ENCODE measurements at places on chromosomes 16 and 17. TPM values are rescaled to one million over a fixed set of nuclear protein-coding genes. Genes with fewer than 3 reads are reported as not detected.

DNA sequence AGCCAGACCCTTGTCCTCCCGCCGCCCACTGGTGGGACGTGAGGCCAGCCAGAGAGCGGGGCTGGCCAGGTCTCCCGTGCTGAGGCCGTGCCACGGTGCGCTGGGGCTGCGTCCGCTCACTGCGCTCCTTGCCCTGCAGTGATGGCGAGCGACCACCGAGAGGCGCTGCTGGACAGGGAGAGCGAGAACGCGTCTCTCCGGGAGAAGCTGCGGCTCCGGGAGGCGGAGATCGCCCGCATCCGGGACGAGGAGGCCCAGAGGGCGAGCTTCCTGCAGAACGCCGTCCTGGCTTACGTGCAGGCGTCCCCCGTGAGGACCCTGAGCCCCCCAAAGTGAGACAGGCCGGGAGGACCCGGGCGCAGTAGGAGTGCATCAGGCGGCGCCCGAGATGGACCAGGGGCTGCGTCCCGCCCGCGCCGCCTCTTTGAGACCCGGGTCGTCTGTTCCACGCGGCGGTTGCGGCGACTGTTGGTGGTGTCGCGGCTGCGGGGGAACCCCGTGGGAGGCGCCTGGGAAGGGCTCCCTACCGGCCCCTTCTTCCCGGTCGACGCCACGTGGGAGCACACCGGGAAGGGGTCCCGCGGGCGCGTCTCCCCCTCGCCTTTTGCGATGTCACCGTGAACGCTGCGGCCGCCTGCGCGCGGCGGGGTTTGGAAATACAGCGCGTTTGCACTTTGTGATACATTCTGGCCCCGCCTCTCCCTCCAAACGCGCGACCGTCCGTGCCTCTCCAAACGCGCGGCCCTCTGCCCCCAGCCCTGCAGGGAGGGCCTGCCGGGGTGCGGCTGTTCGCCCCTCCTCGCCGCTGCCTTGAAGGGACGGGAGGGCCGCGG lies 792 bp upstream of the RAC3 start:
- peaks cover 22% of the 10 kb centered on the region for H3K4me1 ChIP-seq
- H3K36me3 ChIP-seq, result no peaks in the 10 kb centered on the region
- peak; percentile 89 for DNase-seq

- H3K36me3 ChIP-seq, result peaks cover 50% of the 10 kb centered on the region
- peaks cover 8% of the 10 kb centered on the region for H3K27me3 ChIP-seq
- peak overlapping the region; percentile 28 for H3K27ac ChIP-seq
- peaks cover 63% of the 10 kb centered on the region for H3K4me1 ChIP-seq
- no peak for DNase-seq
- H3K4me3 ChIP-seq, result peak overlapping the region; percentile 69
These were observed 7.2 kb downstream of the PMP22 start for GRCh38 chr17:15257796-15258512.

CDK5R1 gene
- total RNA-seq, result 1.3 TPM

DNA sequence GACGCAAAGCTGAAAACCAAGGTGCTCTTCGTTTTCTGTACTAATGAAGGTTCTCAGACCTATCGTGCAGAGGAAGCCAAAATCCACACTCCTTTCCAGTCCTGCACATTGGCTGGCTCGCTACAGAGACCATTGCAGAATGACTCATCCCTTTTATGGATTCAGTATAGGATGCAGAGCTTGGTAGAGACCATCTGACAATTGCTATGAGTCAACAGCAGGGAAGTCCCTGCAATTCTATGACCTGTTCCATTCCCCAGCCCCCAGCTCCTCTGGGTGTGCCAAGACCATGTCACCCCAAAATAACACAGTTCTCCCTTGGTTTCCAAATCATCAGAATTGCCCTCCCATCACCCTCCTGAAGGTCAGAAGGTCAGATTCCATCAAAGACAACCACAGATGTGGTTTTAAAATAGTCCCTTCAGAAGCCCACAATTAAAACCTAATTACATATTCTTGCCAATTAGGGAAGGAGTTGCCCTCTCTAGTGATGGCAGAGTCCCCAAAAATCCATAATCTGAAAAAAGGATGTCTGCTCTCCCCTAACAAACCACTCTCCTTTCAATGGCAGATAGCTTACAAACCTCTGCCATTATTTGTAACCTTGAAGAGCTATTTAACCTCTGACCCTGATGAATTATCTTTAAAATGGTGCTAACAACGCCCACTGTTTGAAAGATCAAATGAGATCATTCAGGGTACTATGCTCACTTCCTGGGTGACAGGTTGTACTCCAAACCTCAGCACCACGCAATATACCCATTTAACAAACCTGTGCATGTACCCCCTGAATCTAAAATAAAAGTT lies 108.2 kb upstream of the RBBP6 start:
- H3K27ac ChIP-seq, result no peak overlapping the region
- H3K4me1 ChIP-seq, result no peaks in the 10 kb centered on the region
- H3K36me3 ChIP-seq, result no peaks in the 10 kb centered on the region

DNA sequence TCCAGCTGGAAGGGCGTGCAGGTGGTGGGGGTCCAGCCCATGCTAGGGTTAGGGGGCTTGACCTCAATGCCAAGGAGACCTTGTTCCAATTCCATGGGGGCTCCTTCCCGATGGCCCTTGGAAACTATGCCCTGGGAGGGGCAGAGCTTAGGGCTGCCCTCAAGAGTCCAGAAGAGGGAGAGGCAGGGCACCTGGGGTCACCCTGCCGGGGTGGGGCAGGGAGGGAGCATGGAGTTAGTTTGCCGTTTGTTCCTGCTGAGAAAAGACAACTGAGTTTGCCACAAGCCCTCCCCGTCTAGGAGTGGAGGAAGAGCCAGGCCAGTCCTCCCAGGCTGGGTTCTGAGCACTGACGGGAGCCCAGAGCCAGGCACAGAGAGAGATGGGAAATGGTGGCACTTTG lies 21.4 kb downstream of the MMP15 start:
- H3K4me1 ChIP-seq, result peaks cover 25% of the 10 kb centered on the region
- H3K27me3 ChIP-seq, result no peaks in the 10 kb centered on the region
- no peak overlapping the region for H3K4me3 ChIP-seq
- DNase-seq, result no peak

USP43 gene
- 6.8 TPM for total RNA-seq

ZNHIT3 gene
- total RNA-seq, result 30.1 TPM

DNA sequence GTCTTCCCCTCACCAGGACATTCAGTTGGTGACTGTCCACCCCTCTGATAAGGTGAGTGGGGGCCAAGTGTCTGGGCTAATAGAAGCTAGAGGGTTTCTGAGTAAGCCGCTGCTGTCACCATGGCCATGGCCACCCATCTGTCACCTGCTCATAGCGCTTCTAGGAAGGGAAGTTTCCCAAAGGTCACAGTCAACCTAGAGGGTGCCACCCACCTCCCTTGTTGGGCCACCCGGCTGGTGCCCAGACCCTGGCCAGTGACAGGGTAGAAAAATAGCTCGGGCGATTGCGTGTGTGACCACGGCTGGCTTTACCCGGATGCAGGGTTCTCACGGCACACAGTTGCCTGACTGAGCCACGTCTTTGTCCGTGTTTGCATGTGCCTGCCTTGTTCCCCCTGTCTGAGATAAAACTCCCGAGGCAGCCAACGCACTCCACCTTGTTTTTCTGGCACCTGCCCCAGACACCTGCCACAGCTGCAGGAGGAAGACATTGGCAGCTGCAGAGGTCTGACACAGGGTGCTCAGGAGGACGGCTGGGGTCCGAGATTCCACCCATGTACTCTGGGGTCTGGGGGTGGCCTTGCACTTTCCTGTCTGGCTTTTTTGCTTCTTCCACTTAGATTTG lies 809 bp downstream of the PIRT start:
- H3K36me3 ChIP-seq, result no peaks in the 10 kb centered on the region
- no peak for DNase-seq
- no peak overlapping the region for H3K4me3 ChIP-seq
- H3K27me3 ChIP-seq, result peaks cover 7% of the 10 kb centered on the region

KREMEN2 gene
- total RNA-seq, result not detected

DNA sequence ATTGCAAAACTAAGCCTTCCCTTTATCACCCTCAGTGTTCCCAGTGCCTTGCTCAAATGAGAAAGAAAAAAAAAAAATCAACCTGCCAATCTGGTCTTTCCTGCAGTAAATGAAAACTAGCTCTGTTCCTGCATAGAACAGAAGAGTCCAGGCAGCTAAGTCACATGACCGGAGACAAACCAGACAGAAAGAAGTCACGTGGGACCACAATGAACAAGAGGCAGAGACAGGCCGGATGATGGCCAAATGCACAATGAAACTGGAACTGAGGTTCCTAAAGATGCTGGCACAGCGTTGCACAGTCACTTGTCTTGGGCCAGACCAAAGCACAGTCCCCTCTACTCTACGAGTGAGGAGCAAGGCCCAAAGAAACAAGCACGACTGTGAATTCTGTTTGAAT lies 172.5 kb downstream of the GRIN2A start:
- no peaks in the 10 kb centered on the region for H3K27me3 ChIP-seq
- H3K36me3 ChIP-seq, result no peaks in the 10 kb centered on the region
- H3K27ac ChIP-seq, result no peak overlapping the region
- DNase-seq, result no peak
- no peaks in the 10 kb centered on the region for H3K4me1 ChIP-seq
- H3K4me3 ChIP-seq, result no peak overlapping the region

GRCh38 chr17:43003542-43004172 lies 2.9 kb upstream of the IFI35 start:
- no peak overlapping the region for H3K4me3 ChIP-seq
- no peak for DNase-seq
- H3K4me1 ChIP-seq, result peaks cover 47% of the 10 kb centered on the region
- H3K27me3 ChIP-seq, result no peaks in the 10 kb centered on the region

VAT1L gene
- 0.38 TPM for total RNA-seq

DNA sequence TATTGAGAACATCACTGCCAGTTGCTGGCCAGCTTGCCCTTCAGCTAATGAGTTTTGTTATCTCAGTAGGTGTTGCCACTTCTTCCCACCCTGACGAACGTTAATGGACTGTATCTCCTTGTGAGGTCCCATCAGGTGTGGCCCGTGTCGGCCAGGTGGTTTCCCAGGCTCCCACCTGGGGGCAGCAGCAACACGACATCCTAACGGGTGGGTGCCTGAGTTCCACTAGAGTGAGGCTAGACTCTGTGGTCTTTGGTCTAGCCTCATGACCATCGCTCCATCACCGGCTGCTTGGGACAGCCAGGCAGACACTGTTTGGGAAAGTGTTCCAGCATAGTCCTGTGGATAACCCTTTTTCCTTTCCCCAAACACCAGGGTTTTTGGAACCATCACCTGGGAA lies 45.6 kb upstream of the LCMT1 start:
- H3K27me3 ChIP-seq, result no peaks in the 10 kb centered on the region
- peak overlapping the region; percentile 94 for H3K27ac ChIP-seq
- no peaks in the 10 kb centered on the region for H3K36me3 ChIP-seq
- no peak overlapping the region for H3K4me3 ChIP-seq
- no peak for DNase-seq

GRCh38 chr16:19757762-19758595 lies 39.9 kb downstream of the IQCK start:
- no peaks in the 10 kb centered on the region for H3K36me3 ChIP-seq
- no peak for DNase-seq
- H3K4me1 ChIP-seq, result no peaks in the 10 kb centered on the region
- H3K27ac ChIP-seq, result no peak overlapping the region
- no peaks in the 10 kb centered on the region for H3K27me3 ChIP-seq
- no peak overlapping the region for H3K4me3 ChIP-seq

RHBDF1 gene
- 35.9 TPM for total RNA-seq
